Nephron progenitor cell (in vitro differentiated cells): ENCODE measurements at places on chromosomes 1 and 21.
A peak's percentile ranks its signal among the peaks of the same experiment; 100 is the strongest.

GRCh38 chr1:174825127-174825526 is 174.6 kb upstream of the CACYBP start:
- DNase-seq = no peak

DNA sequence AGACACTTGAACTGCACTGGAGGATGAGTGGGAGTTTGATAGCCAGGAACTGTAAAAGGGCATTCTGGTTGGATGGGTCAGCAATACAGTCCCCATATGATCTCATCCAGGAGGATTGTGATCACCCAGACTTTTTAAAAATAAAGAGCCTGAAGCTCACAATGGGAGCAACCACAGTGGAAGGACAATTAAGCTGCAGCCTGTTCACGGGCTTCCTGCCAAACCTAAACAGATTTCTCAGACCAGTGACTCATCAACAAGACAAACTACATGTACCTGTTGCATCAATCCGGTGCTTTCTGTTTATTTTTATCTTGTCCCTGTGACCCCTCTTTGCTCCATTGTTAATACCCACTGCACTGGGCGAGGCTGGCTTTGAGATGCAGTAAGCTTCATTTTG is 52.3 kb downstream of the PAPPA2 start:
- no peak for DNase-seq

- DNase-seq = no peak
Observed at GRCh38 chr1:190940951-190941350, 463.3 kb upstream of the BRINP3 start.

- DNase-seq = no peak
Observed at GRCh38 chr1:238089615-238090014, 198.9 kb upstream of the ZP4 start.

DNA sequence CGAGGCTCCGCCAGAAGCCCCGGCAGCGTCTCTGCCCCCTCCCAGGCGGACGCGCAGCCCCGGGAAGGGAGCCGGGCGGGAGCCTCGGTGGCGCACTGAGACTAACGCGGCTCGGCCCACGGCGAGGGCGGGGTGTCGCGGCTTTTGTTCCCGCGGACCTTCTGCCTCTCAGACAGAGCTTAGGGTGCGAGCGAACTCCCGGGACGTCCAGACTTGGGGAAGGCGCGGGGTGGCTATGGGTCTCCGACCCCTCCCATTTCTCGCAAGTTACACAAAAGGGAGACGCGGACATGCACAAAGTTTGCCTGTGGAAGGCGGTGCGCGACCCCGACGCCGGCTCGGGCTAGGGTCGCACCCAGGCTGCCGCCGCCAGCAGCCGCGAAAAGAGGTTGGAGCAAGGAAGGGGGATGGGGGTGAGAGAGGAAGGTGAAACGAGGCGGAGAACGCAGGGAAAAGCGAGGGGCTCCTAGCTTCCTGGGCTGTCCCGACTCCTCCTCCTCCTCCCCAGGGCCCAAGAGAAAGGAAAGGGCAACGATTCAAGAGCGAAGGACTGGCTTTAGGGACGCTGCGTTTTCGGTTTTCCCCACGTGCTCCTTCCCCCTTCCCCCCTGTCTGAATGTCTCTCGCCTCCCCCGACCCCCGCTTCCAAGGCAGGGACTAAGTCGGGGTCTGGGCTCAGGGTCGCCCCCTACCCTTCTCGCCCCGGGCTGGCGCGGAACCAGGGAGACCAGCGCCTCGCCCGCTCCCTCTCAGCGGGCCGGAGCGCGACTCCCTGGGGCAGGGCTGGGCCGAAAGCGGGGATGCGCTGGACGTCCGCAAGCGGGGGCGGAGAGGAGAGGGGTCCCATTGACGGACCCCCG is 729 bp downstream of the APP start:
- DNase-seq = peak; percentile 61

DNA sequence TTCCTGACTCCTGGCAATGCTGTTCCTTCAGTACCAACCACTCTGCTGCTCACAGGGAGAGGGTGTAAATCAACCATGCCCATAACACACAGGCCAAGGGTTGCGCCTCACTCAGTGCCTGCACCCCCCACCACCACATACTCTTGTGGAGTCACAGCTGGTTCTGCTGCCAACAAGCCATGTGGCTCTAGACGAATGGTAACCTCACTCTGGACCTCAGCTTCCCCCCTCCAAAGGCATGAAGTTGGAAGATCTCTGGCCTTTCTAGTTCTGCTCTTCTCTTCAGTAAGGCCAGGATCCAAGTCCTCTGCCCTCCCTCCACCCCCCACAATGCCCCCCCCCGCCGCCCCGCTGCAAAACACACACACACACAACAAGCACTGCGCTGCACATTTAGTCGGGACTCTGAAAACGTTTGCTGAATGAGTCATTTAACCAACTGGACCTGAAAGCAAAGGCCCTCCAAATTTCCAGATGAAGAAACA is 1.7 kb upstream of the GLIS1 start:
- no peak for DNase-seq

- DNase-seq = no peak
Observed at GRCh38 chr1:109653306-109653705, 2.6 kb upstream of the GSTM4 start.

- DNase-seq = no peak
Observed at GRCh38 chr1:173871500-173871899, 3.3 kb downstream of the ZBTB37 start.

DNA sequence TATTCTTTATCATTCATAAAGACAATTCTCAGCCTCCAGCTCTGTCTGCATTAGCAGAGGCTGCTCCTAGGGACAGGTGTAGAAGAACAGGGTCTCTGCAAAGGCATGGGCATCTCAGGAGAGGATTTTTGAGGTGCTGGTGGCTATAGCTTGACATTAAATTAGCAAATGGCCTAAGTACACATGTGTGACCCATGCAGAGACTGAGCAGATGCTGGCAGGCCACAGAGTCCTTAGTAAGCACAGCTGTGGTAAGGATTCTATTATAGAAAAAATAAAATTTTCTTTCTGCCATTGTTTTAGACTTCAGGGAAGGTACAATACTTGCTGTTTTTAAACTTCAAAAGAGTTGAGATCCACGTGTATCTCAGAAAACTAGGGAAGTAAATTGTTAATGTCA is 177.5 kb upstream of the DUSP10 start:
- no peak for DNase-seq

GRCh38 chr1:52096216-52096615 is 40.1 kb downstream of the BTF3L4 start:
- no peak for DNase-seq

DNA sequence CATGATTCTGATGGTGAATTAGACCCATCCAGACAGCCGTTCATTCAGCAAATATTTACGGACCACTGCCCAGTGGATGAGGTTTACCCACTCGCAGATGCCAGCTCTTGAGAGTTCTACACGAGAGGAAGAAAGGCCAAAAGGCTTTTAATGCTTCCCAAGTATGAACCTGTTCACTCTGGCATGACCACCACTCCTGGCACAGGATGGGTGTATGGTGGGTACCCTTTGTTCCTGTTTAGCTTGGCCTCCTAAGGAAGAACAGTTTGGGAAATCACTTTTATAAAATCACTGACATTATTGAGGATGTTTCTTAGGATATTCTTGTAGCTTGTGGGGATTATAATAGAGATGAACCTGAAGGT is 67.2 kb downstream of the HMGB4 start:
- no peak for DNase-seq

DNA sequence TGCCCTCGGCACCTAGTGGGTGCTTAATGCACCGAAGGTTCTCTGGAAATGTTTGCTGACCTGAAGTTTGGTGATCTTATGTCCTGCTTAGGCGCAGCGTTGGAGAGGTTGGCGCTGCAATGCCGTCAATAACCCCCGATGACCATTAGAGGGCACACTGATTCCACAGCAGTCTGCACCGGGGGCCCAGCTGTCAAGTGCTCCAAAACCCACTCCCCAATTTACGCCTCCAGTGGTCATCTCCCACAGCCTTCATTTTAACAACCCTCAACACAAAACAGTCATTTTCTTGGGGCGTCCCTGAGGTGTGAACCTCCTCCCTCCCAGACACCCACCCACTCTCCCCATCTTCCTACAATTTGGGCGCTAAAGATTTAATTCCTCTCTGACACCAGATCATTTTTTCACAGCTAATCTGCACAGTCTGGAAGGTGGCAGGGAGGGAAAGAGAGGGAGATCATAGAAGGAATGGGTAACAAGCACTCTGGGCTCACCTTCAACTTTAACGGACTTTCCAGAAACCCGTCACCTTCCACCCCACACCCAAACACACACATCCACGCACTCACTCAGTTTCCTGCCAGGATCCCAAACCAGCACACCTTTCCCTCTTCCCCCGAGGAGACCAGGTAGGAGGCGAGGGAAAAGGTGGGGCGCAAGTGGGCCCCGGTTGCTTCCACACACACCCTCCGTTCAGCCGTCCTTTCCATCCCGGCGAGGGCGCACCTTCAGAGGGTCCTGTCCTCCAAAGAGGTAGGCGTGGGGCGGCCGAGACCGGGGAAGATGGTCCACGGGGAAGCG is 570 bp upstream of the NPR1 start:
- DNase-seq = peak; percentile 69

DNA sequence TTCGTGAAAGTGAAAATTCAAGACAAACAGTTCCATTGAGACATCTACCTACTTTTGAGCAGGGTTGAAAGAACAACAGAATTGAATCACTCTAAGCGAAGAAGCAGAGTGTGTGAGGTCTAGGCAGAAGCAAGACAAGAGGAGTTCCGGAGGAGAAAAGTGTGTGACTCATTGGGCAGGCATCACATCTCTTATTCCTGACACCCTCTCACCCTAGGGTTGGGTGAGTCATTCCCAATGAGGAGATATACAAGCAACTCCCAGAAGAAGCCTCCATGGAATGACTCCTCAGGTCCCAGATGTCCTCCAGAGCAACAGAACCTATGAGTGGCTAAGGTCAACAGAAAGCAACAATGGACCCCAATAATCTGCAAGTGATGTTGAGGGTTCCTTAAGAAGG is 138.1 kb downstream of the TPR start:
- no peak for DNase-seq

DNA sequence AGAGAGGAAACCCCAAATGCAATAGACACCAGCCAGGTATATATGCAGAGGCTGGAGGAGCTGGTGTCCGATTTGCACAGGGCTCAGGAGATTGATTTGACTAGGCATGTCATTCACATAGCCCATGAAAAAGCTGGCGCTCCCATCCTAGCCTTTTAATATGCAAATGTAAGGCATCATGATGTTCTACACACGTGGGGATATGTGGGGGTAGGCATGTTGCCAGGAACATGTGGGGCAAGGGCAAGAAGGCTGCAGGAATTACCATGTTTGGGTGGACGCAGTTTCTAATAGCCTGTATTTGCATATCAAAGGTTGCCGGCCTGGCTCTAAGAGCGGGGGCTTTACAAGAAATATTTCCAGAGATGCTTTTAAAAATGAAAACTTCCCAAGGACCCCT is 11.7 kb upstream of the SH3GLB1 start:
- no peak for DNase-seq

- no peak for DNase-seq
Observed at GRCh38 chr1:39178541-39179431, 25.7 kb upstream of the MACF1 start.

- DNase-seq = no peak
Observed at GRCh38 chr1:151292207-151293030, 10.3 kb downstream of the ZNF687 start.

GRCh38 chr1:240524356-240525069 is 87.4 kb downstream of the GREM2 start:
- no peak for DNase-seq

- DNase-seq = no peak
Observed at GRCh38 chr1:66575739-66576138, 41.8 kb downstream of the SGIP1 start.
